ENCODE measurements at places on chromosomes 3 and 15. TPM values are rescaled to one million over a fixed set of nuclear protein-coding genes. Genes with fewer than 3 reads are reported as not detected.

Gene CAMKV
- 0.23 TPM for total RNA-seq

Gene QARS1
- 233 TPM for total RNA-seq

Gene PTH1R
- 2.6 TPM for total RNA-seq

Gene ERICH6
- not detected for total RNA-seq

Gene CIDEC
- total RNA-seq = 0.14 TPM

Gene CYP8B1
- total RNA-seq = not detected

Gene SSUH2
- 0.37 TPM for total RNA-seq

Gene TLE3
- 24.3 TPM for total RNA-seq

Gene SNX33
- 9.4 TPM for total RNA-seq

Gene GABRG3
- 0.13 TPM for total RNA-seq

Gene RTP1
- not detected for total RNA-seq

Gene HIGD2B
- total RNA-seq = not detected

Gene GAP43
- total RNA-seq = 1.00 TPM
